ENCODE measurements at places on chromosomes 6 and 20. TPM values are rescaled to one million over a fixed set of nuclear protein-coding genes. Genes with fewer than 3 reads are reported as not detected.

Gene ROMO1
- total RNA-seq: 192 TPM

GRCh38 chr6:16754876-16755275, 6.4 kb downstream of the ATXN1 start:
- DNase-seq: no peak
- H3K27me3 ChIP-seq: no peaks in the 10 kb centered on the region
- no peak overlapping the region for H3K27ac ChIP-seq
- no peaks in the 10 kb centered on the region for H3K36me3 ChIP-seq
- peaks cover 28% of the 10 kb centered on the region for H3K4me1 ChIP-seq

DNA sequence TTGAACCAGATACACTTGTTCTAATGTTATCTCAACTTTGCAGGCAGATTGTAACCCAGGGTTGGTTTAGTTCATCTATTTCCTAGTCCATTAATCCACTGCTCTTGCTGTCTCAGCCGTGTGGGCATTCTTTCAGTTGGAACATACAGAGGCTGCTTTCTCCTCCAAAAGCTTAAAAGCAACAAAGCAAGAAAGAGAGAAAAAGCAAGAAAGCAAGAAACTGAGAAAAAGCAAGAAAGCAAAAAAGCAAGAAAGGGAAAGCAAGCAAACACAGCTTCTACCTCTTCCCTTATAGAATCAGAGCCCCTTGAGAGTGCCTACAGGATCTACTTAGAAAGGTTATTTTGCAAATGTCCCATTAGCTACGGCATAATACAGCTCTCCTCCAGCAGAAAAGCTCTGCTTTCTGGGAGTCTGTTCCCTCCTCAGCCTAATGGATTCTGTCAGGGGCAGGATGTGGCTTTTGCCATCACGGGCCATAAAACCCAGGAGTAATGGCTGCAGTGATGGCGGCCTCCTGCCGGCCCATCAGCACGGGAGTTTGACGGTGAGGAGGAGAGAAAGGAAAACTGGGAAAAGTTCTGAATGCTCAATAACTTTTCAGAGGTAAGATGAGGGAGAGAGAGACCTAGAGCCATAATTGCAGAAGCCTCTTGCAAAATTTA, 156.8 kb upstream of the JARID2 start:
- no peak overlapping the region for H3K4me3 ChIP-seq
- no peak for DNase-seq
- H3K27me3 ChIP-seq: no peaks in the 10 kb centered on the region
- H3K36me3 ChIP-seq: no peaks in the 10 kb centered on the region

- H3K36me3 ChIP-seq: no peaks in the 10 kb centered on the region
- no peak overlapping the region for H3K27ac ChIP-seq
- H3K4me3 ChIP-seq: no peak overlapping the region
- peak; percentile 47 for DNase-seq
- no peaks in the 10 kb centered on the region for H3K27me3 ChIP-seq
Measured at GRCh38 chr6:138765896-138766655, 7.5 kb upstream of the CCDC28A start.

DNA sequence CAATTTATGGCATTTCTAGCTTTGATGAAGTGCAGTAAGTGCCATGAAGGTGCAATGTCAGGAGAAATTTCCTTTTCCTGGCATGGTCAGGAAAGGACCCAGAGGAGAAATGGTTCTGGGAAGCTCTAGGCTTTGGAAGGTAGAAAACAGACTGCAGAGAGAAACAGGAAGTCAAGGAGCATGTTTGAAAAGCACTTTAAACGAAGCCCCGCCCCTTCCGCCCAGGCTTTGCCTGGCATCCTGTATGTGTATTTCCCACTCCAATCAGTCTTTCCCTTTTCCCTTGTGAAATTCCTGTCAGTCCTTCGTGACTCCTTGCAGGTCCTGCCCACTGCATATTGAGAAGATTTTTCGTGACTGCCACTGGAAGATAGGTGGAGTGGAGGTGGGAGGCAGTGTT, 320.9 kb upstream of the SASH1 start:
- H3K27ac ChIP-seq: no peak overlapping the region
- no peak for DNase-seq
- H3K36me3 ChIP-seq: no peaks in the 10 kb centered on the region
- H3K27me3 ChIP-seq: no peaks in the 10 kb centered on the region
- H3K4me3 ChIP-seq: no peak overlapping the region

DNA sequence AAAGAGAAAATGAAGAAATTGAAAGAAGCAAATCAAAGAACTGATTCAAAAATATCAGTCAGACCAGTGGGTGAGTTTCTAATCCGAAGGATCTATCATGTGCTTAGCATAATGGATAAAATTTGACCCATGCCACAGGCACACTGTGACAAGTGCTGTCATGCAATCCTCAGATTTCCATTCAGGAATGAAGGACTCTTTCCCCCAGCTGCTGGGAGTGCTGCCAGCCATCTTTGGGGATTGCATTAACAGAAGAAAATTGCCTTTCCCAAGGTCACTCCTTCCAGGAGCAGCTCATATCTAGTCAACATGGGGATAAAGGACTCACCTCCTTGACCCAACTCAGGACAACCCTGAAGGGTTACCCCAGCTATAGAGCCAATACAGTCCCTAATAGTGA, 316.7 kb upstream of the TBX18 start:
- H3K4me1 ChIP-seq: peaks cover 24% of the 10 kb centered on the region
- no peaks in the 10 kb centered on the region for H3K36me3 ChIP-seq
- peak; percentile 34 for DNase-seq
- no peaks in the 10 kb centered on the region for H3K27me3 ChIP-seq
- no peak overlapping the region for H3K27ac ChIP-seq

DNA sequence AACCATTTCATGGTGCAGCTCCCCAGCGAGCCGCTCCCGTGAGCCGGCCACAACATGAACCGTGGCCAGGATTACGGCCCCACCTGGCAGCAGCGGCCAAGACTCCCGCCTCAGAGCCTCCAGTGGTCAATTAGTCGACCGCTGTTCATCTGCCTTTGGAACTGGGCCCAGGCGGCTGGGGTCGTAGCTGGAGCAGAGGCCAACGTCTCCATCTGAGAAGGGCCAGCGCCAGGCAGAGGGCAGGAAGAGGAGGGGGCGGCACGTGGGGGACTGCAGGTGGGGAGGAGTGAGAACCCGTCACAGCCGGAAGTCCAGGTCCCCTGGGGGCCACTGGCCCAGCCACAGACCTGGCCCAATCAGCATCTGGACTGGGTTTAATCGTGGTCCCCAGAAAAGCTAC, 184.3 kb downstream of the TAF4 start:
- H3K27ac ChIP-seq: no peak overlapping the region
- H3K27me3 ChIP-seq: no peaks in the 10 kb centered on the region
- H3K36me3 ChIP-seq: no peaks in the 10 kb centered on the region
- no peaks in the 10 kb centered on the region for H3K4me1 ChIP-seq
- no peak for DNase-seq
- no peak overlapping the region for H3K4me3 ChIP-seq

GRCh38 chr6:30149234-30149633, 11.8 kb downstream of the TRIM10 start:
- no peak overlapping the region for H3K27ac ChIP-seq
- H3K36me3 ChIP-seq: no peaks in the 10 kb centered on the region
- no peak for DNase-seq
- H3K4me3 ChIP-seq: no peak overlapping the region
- peaks cover 3% of the 10 kb centered on the region for H3K4me1 ChIP-seq

- no peaks in the 10 kb centered on the region for H3K36me3 ChIP-seq
- H3K27me3 ChIP-seq: no peaks in the 10 kb centered on the region
- H3K4me1 ChIP-seq: no peaks in the 10 kb centered on the region
- DNase-seq: no peak
- no peak overlapping the region for H3K27ac ChIP-seq
- no peak overlapping the region for H3K4me3 ChIP-seq
Measured at GRCh38 chr6:161200610-161201370, 73.1 kb downstream of the AGPAT4 start.

GRCh38 chr6:73203098-73203497, 22.2 kb downstream of the KHDC1L start:
- no peak overlapping the region for H3K27ac ChIP-seq
- peaks cover 11% of the 10 kb centered on the region for H3K4me1 ChIP-seq
- no peaks in the 10 kb centered on the region for H3K36me3 ChIP-seq
- H3K4me3 ChIP-seq: no peak overlapping the region
- no peaks in the 10 kb centered on the region for H3K27me3 ChIP-seq
- DNase-seq: peak; percentile 7

GRCh38 chr20:59783641-59784010, 149.8 kb downstream of the SYCP2 start:
- no peaks in the 10 kb centered on the region for H3K27me3 ChIP-seq
- DNase-seq: no peak
- peaks cover 19% of the 10 kb centered on the region for H3K4me1 ChIP-seq
- H3K36me3 ChIP-seq: no peaks in the 10 kb centered on the region

Gene HMGA1
- 202 TPM for total RNA-seq

Gene BTNL2
- total RNA-seq: not detected

- no peak overlapping the region for H3K4me3 ChIP-seq
- no peak overlapping the region for H3K27ac ChIP-seq
- no peaks in the 10 kb centered on the region for H3K27me3 ChIP-seq
Measured at GRCh38 chr6:5133943-5134342, 48.8 kb downstream of the PPP1R3G start.

DNA sequence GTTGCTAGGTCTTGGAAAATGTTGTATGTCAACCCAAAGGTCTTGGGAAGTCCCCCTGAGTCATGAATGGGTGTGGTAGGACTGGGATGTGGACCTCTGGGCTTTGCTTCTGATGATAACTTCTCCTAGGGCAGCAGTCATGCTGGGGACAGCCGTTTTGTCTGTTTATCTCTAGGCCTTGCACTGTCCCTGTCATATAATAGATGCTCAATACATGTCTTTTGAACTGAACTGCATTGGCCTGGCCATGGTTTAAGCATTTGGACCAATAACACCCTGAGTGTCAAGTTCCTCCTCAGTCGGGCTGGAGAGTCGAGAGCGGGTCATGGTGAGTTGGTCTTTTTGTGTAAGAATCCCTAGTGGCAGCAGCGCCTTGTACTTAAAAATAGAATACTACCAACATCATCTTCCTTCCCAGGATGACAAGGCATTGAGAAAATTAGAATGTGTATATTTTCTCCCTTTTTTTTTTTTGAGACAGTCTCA, 43.1 kb downstream of the E2F3 start:
- DNase-seq: peak; percentile 14
- peaks cover 14% of the 10 kb centered on the region for H3K4me1 ChIP-seq
- peaks cover 32% of the 10 kb centered on the region for H3K36me3 ChIP-seq
- peak overlapping the region; percentile 43 for H3K27ac ChIP-seq

DNA sequence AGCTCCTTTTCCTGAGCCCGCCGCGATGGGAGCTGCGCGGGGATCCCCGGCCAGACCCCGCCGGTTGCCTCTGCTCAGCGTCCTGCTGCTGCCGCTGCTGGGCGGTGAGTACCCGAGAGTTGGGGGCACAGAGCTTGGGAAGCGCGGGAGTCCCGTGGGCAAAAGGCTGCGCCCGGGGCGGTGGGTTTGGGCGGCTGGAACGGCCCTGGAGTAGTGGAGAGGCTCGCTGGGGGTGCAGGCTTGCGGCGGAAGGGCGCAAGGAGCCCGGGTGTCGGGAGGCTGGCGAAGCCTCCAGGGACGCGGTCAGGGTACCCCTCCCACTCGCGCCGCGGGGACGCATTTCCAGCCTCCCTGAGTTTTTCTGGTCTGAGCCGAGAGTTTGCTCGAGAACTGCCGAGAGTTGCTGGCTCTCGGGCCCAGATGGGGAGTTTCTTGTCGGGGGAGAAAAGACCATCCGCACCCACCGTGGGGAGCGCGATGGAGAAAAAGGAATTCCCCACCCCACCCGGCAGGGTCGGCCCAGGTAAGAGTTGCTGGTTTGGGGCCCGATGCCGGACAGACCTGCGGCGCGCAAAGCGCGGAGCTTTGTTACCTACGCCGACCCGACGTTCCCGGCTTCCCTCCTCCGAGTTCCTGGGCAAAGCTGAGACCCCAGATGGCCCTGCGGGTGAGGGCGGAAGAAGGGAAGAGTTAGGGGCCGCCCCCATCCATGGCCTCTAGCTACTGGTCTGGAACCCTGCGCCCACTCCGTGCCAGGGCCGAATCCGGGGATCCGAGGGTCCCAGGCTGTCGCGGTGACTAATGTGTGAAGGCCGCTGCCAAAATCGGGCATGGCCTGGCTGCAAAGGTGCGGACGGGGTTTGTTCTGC, 584 bp downstream of the PTK7 start:
- peak overlapping the region; percentile 81 for H3K4me3 ChIP-seq
- no peaks in the 10 kb centered on the region for H3K27me3 ChIP-seq
- H3K27ac ChIP-seq: peak overlapping the region; percentile 61
- DNase-seq: peak; percentile 62
- H3K4me1 ChIP-seq: peaks cover 18% of the 10 kb centered on the region
- H3K36me3 ChIP-seq: peaks cover 14% of the 10 kb centered on the region

DNA sequence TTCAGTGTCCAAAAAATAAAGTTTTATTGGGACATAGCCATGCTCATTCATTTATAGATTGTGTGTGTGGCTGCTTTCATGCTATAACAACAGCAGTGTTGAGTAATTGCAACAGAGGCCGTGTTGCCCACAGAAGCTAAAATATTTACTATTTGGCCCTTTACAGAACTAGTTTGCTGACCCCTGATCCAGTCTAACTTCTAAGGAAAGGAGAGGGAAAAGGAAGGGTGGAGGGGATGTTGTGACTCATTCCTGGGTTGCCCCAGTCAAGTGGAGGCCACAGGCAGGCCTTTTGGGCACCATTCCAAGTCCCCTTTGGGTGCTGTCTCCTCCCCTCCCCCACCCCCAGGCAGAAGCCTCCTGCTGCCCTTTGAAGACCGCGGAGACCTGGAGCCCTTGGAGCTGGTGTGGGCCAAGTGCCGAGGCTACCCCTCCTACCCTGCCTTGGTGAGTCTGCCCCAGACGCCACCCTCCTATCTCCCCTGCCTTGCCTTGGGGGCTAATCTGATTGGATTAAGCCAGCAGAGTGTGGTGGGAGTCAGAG, 28.4 kb downstream of the BRPF3 start:
- H3K36me3 ChIP-seq: peaks cover 48% of the 10 kb centered on the region
- no peaks in the 10 kb centered on the region for H3K27me3 ChIP-seq
- H3K27ac ChIP-seq: no peak overlapping the region
- no peak overlapping the region for H3K4me3 ChIP-seq

Gene SRSF12
- 1.1 TPM for total RNA-seq

- peaks cover 5% of the 10 kb centered on the region for H3K4me1 ChIP-seq
- peaks cover 6% of the 10 kb centered on the region for H3K36me3 ChIP-seq
- DNase-seq: no peak
Measured at GRCh38 chr20:54099894-54100293, 29.5 kb upstream of the BCAS1 start.

DNA sequence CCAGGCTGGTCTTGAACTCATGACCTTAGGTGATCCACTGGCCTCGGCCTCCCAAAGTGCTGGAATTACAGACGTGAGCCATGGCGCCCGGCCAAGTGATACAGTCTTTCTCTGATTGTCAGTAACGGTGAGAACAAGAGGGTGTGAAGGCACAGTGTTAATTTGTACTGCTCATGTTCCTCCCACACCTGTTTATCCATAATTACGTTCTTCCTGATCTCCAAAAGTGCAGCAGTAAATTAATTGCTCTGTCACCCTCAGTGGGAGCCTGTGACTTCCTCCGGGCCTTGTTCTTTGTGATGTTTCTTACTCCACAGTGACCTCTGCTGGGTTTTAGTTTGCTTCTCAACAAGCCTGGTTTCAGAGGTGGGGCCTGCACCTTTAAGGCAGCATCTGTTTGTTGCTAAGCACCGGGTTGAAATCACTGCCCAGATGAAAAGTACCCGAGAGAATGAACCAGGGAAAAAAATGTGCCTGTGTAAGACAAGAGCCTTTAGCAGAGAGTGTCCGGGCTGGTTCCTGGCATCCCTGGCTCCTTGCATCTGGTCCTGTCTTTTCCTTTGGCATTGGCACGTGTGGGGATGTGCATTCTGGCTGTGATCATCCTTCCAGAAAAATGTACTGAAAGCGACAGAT, 89.1 kb upstream of the CLDN20 start:
- H3K4me1 ChIP-seq: peaks cover 26% of the 10 kb centered on the region
- DNase-seq: peak; percentile 89
- H3K36me3 ChIP-seq: no peaks in the 10 kb centered on the region
- no peaks in the 10 kb centered on the region for H3K27me3 ChIP-seq
- H3K4me3 ChIP-seq: no peak overlapping the region

All from MCF 10A (cell line).